WERI-Rb-1 (cell line): ENCODE measurements at places on chromosomes 12 and 14.

DNA sequence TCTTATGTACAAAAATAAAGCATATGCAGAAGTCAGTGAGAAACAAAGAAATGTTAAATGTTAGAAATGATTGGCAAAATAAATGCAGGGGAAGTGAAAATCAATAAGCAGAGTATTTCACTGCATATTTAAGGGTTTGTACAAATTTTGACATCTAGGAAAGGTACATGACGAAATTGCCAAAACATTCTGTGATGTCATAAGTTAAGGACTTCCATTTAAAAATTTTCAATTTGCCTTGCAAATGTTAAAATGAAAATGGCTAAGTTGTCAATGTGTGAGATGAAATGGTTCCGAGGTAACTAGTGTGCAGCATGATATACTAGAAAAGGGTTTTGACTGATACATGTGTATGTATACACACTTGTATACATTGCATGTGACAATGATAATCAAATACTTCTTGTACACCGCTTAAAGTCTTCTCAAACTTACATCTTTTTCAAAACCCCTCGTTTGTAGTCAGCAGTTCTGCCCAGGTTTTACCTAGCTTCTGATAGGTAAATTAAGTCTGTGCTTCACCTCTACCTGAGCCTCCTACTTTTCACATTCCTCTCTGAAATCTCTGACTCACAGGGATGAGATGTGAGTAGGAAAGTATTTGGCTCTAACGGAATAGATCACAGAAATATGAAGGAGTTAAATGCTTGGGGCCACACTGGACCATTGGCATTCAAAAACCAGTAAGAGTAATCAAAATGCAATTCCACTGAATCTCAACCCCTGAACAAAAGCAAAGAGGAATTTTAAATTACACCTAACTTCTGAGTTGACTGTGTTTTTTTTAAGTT lies 442.4 kb upstream of the FOXG1 start:
- DNase-seq, result no peak

DNA sequence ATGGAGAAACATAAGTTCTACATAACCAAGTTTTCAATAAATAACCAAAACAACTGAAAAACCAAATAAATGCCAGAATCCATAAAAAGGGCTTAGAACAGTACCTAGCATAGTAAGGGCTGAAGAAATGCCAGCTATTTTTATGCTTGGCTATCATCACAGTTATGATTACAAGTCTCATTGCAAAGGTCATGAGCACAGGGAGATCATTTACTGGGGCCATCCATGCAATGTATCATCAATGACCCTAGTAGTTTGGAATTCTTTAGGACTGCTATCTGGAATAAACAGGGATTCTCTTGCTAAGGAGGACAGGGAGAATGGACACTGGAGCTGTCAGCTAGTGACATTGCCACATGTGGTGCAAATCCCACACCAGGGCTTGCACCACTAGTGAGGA lies 92.5 kb upstream of the NAP1L1 start:
- DNase-seq, result no peak

DNA sequence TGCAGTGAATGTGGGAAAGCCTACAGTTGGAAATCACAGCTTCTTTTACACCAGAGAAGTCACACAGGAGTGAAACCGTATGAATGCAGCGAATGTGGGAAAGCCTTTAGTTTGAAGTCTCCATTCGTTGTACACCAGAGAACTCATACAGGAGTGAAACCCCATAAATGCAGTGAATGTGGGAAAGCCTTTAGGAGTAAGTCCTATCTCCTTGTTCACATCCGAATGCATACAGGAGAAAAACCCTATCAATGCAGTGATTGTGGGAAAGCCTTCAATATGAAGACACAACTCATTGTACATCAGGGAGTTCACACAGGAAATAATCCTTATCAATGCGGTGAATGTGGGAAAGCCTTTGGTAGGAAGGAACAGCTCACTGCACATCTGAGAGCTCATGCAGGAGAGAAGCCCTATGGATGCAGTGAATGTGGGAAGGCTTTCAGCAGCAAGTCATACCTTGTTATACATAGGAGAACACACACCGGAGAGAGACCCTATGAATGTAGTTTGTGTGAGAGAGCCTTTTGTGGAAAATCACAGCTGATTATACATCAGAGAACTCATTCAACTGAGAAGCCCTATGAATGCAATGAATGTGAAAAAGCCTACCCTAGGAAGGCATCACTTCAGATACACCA lies 24.6 kb downstream of the ZNF26 start:
- DNase-seq, result no peak

- no peak for DNase-seq
Observed at GRCh38 chr14:96285667-96286066, 29.7 kb downstream of the BDKRB1 start.

GRCh38 chr12:29429999-29430715 lies 49.2 kb upstream of the ERGIC2 start:
- no peak for DNase-seq

DNA sequence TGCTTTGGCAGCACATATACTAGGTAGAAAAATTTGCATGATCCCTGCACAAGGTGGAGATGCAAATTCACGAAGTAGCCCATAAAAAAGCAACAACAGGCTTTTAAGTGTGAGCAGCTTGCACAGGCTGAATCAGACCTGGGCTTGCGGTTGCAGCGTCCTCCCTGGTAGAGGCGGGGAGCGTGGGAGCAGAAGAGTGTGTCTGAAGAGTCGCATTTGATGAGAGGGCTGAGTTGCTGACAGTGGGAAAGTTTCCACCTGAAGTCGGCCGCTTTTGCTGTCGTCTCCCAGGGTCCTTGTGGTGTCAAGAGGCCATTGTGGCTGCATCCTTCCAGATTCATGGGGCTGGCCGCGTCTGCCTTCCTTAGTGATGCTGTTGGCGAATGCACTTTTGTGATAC lies 6.2 kb downstream of the AACS start:
- DNase-seq, result no peak
